Endothelial cell of umbilical vein (primary cell): ENCODE measurements at places on chromosomes 3 and 15. TPM values are rescaled to one million over a fixed set of nuclear protein-coding genes. Genes with fewer than 3 reads are reported as not detected.

GDPGP1 gene
- 4.4 and 7.2 TPM in 2 replicates for total RNA-seq

MNS1 gene
- total RNA-seq = 2.3 and 2.6 TPM in 2 replicates

CTXN2 gene
- total RNA-seq = 0.14 TPM in 1 of 2 replicates, not detected in the other

TUSC7 gene
- not detected in 2 replicates for total RNA-seq

ISLR gene
- not detected in 2 replicates for total RNA-seq

SHC4 gene
- 0.20 TPM in 1 of 2 replicates, not detected in the other for total RNA-seq

TRIM71 gene
- total RNA-seq = not detected in 2 replicates

SYNM gene
- 10.2 and 20.4 TPM in 2 replicates for total RNA-seq

CHDH gene
- 0.04 and 0.46 TPM in 2 replicates for total RNA-seq

MEGF11 gene
- not detected in 2 replicates for total RNA-seq

CFAP91 gene
- total RNA-seq = 0.40 and 0.51 TPM in 2 replicates

DLL4 gene
- total RNA-seq = 55.2 and 75.8 TPM in 2 replicates

RIOX2 gene
- 24.5 and 30.5 TPM in 2 replicates for total RNA-seq

LRRC31 gene
- total RNA-seq = not detected in 2 replicates

PDZRN3 gene
- total RNA-seq = not detected in 2 replicates

P3H2 gene
- total RNA-seq = 4.8 and 6.6 TPM in 2 replicates

GOLGA6A gene
- not detected in 2 replicates for total RNA-seq

CAMKV gene
- total RNA-seq = not detected in 2 replicates

THSD4 gene
- total RNA-seq = 20.2 and 25.4 TPM in 2 replicates

BFSP2 gene
- total RNA-seq = not detected in 2 replicates

SLC24A5 gene
- total RNA-seq = not detected in 2 replicates

PPP1R14D gene
- total RNA-seq = not detected in 2 replicates

MITF gene
- total RNA-seq = 2.5 and 3.9 TPM in 2 replicates

NEDD4 gene
- total RNA-seq = 34.2 and 39.0 TPM in 2 replicates

FRMD4B gene
- total RNA-seq = 77.7 and 89.7 TPM in 2 replicates

CHP1 gene
- 84.4 and 96.2 TPM in 2 replicates for total RNA-seq

GABRB3 gene
- 0.85 TPM in 1 of 2 replicates, not detected in the other for total RNA-seq

AHSG gene
- total RNA-seq = not detected in 2 replicates
